Adipocyte (in vitro differentiated cells): ENCODE measurements at places on chromosomes 5 and 9.

DNA sequence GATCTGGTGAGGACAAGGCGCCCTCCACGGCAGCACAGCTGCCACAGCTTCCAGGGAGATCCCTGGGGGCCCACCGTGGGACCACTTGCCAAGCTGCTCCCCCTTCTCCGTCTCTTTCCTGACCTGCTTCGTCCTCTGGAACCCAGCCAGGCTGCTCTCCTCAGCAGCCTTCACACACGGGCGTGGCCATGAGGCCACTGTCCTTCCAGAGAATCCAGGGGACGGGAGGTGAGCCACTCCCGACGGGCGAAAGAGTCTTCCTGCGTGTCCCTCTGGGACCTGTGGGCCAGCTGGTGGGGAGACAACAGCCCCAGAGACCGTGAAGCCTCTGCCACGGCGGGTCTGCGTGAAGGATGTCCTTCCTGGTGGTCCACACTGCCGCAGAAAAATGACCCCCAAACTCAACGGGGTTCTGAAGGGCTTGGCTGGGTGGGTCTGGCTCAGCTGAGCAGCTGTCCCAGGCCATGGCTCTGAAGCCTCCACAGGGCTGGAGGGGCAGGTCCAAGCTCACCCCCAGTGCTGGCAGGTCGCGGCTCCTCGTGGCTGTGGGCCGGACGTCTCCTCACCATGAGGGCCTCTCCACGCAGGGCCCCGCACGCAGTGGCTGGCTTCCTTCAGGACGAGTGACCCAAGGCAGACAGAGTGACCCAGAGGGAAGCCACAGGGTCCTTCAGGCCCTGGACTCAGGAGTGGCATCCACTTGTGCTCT lies 47.4 kb upstream of the NKD2 start:
- no peak for DNase-seq

DNA sequence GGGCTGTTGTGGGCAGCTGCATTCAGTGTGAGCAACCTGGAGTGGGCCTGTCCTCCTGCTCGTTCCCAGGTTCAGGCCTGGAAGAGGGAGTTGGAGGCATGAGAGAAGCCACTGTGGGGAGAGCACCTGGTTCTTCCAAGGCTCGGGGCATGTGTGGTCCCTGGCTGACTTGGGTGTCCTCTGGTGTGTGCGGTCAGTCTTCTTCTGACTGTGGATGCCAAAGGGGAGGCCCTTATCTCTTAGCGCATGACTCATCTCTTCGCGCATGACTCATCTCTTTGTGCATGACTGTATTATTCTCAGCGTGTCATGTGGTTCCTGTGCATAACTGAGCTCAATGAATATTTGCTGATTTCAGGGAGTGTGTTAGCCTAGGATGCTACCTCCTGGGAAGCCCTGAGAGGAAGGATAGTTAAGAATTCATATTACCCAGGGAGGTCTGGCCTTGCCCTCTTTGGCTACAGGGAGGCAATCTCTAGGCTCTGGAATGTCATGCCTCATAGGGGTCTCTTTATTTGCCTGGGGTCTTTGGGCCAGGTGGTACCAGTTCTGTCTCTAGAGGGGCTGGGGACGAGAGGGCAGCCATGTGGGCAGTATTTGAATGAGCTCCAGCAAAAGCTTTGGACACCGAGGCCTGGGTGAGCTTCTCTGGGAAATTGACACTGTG lies 188.7 kb downstream of the HSPA4 start:
- peak; percentile 75 for DNase-seq

GRCh38 chr5:54905942-54906537 lies 79.4 kb downstream of the ESM1 start:
- peak; percentile 92 for DNase-seq

DNA sequence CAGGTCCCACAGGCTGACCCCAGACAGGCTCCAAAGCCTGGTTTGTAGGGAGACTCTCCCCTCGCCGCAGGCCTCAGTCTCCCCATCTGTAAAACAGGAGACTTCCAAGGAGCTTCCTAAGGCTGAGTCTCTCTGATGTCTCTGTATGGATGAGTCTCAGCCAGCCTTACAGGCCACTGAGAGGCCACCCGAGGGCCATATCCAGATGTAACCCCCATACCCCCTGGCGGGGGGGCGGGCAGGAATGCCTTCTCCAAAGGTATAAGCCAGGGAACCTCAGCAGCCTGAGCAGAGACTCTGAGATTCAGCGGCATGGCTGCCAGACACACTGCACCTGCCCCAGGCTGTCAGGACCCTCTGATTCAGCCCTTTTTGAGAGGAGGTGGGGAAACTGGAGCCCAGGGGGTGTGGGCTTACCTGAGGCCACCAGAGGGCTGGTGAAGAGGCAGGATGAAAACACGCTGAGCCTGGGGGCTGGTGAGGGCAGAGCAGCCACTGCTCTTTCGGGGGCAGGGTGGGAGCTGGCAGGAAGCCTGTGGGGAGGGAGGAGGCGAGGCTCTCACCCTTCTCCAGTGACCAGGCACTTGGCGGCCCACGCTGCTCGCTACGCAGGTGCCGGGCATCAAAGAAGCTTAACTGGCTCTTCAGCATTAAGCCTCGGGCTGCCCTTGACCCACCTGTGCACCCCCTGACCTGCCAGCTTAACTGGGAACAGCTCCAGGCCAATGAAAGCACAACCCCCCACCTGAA lies 5.5 kb upstream of the SUSD3 start:
- DNase-seq, result no peak

DNA sequence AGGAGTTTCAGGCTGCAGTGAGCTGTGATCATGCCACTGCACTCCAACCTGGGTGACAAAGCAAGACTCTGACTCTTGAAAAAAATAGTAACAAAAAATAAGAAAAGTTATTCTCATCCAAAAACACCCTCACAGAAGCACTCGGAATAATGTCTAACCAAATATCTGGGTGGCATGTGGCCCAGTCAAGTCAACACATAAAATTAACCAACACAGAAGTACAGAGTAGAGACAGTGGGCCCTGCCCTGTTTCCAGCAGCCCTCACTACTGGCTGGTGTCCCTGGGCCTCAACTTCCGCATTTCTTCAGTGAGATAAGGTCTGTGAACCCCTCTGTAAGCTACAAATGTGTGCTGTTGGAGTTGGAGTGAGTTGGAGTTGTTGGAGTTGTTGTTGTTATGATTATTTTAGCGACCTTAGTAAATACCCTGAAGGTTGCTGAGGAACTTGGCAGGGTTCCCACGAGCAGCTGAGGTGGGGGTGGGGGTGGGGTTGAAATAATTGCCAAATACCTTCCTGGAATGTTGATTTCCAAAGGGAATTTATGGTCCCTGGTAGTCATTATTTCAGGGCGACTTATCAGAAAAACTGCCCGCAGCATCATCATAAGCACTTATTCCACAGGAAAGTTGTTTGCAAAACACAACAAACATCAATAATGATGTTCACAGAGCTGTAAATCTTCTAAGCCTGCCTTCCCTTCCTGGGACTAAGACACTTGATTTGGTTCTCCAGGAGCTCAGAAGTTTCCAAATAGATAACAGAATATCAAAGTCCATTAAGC lies 30.2 kb downstream of the C5orf15 start:
- DNase-seq, result no peak

DNA sequence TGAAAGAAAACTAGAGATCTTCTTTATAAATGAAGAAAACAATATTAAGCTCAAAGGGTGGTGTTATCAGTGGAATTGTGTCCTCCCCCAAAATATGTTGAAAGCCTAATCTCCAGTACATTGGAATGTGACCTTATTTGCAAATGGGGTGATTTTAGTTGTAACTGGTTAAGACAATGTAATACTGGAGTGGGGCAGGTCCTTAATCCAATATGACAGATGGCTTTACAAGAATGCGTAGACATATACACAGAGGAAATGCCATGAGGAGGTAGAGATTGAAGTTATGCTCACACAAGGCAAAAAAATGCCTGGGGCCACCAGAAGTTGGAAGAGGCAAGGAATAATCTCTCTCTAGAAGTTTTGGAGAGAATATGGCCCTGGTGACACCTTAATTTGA lies 13.7 kb upstream of the TRIM32 start:
- peak; percentile 70 for DNase-seq

DNA sequence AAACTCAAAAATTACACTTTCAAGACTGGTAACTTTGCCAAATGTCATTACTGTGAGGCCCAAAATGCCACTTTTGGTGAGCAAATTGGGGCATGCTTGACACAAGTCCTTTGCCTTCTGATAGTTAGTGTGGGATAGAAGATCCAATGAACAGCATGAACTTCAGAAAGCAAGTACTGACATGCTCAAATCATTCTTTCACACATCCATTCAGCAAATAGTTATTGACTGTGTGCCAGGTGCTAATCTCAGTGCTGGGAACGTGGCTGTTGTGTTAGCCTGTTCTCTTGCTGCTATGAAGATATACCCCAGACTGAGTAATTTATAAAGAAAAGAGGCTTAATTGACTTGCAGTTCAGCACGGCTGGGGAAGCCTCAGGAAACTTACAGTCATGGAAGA lies 247.0 kb downstream of the CHSY3 start:
- no peak for DNase-seq

GRCh38 chr5:83249156-83249555 lies 171.8 kb downstream of the XRCC4 start:
- DNase-seq, result peak; percentile 35

GRCh38 chr5:59126016-59126707 lies 543.3 kb downstream of the RAB3C start:
- no peak for DNase-seq

- no peak for DNase-seq
Measured at GRCh38 chr9:4850603-4851310, 58.0 kb downstream of the RCL1 start.

- DNase-seq, result peak; percentile 68
Measured at GRCh38 chr5:81750308-81751008, 439 bp downstream of the SSBP2 start.

GRCh38 chr5:111685969-111686368 lies 71.0 kb downstream of the NREP start:
- DNase-seq, result no peak

DNA sequence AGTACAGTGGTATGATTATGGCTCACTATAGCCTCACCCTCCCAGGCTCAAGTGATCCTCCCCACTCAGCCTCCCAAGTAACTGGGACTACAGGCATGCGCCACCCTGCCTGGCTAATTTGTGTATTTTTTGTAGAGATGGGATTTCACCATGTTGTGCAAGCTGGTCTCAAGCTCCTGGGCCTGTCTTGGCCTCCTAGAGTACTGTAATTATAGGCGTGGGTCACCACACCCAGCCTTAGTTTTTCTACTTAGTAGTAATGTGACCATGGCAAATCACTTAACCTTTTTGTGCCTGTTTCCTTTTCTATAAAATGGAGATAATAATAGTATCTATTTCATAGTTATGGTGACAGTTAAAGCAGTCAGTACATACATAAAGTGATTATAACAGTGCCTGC lies 22.2 kb downstream of the GLE1 start:
- DNase-seq, result peak; percentile 9

GRCh38 chr5:123350742-123351141 lies 72.5 kb downstream of the CEP120 start:
- peak; percentile 18 for DNase-seq

DNA sequence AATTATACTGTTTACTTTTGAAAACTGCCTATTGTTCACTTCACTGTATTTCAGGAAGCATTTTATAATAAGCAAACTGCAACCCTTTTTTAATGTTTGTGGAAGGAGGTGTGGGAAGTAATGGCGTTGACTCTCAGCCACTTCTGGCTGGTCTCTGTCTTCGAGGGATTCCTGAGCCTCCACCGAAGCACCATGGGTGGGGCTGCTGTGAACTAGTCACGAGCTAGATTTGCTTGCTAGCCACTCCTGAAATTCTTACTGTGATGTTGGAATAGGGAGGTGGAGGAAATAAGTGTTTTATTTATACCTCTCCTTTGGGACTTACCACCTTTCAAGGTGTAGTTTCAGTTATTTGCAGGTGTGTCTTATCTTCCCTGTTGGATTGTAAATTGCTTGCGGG lies 26.8 kb downstream of the PIP5K1B start:
- DNase-seq, result no peak

DNA sequence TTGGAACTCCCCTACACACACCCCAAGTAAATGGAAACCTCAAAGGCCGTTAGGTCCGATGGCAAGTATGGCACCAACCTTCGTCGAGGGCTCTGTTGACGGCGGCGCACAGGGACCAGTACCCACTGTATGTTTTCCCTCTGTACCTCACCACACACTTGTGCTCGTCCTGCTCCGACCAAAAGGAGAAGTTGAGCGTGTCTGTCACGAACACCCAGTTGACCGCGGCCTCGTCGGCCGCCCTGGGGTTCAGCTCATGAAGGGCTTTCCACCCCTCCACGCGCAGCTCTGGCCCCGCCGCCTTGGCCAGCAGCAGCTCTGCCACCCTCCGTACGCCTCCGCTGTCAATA lies 24.0 kb downstream of the HNRNPK start:
- DNase-seq, result no peak

DNA sequence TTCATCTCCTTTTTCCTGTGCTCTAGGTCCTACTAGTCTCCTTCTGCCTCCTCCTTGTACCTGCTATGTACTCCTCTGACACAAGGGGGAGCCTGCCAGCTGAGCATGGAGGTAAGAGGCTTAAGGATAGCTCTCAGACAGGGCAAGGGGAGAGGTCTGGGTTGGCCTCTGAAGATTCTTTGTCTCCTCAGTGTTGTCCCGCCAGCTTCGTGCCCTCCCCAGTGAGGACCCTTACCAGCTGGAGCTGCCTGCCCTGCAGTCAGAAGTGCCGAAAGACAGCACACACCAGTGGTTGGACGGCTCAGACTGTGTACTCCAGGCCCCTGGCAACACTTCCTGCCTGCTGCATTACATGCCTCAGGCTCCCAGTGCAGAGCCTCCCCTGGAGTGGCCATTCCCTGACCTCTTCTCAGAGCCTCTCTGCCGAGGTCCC lies 3.8 kb downstream of the CREB3 start:
- peak; percentile 84 for DNase-seq

- no peak for DNase-seq
Measured at GRCh38 chr9:5441043-5441442, 3.3 kb upstream of the PLGRKT start.

DNA sequence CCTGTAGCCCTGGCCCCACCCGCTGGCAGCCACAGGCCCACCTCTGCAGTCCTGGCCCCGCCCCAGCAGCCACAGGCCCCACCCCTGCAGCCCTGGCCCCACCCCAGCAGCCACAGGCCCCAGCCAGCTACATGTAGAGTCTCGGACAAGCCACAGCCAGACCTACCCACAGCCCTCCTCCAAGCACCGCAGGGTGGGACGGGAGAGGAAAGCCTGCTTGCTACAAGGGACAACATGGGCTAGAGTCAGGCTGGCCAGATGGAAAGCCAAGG lies 49.5 kb upstream of the SARDH start:
- peak; percentile 3 for DNase-seq

GRCh38 chr9:98368366-98369065 lies 113.1 kb upstream of the TBC1D2 start:
- DNase-seq, result no peak

DNA sequence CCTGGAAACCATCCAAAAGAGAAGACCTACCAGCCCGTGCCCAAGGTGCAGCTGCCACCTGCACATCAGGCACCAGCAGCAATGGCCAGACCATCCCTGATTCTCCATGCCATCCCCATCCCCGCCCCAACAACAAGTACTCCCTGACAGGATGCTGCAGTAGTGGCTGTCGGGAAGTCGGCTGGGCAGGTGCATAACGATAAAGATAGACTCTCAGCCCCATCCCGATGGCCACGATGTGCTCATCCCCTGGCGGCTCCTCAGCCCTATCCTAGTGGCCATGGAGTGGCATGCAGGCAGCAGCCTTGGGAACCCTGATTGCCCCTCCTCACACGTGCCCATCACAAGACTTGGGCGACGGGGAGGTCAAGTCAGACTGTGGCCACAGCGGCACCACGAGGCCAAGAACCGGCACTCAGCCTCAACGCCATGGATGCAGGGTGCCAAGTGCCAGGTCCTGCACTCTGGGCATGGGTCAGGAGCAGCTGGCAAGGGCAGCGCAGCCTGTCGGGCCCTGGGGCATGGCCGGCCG lies 368.8 kb upstream of the SPATA31A5 start:
- no peak for DNase-seq
